Cerebellum (tissue), 4 donors: ENCODE measurements at places on chromosomes 7 and 10. TPM values are rescaled to one million over a fixed set of nuclear protein-coding genes. Genes with fewer than 3 reads are reported as not detected.

HOXA11 gene
- total RNA-seq: not detected

UBE2H gene
- total RNA-seq: 79.8 TPM

GNG11 gene
- total RNA-seq: 5.1 TPM

DNA sequence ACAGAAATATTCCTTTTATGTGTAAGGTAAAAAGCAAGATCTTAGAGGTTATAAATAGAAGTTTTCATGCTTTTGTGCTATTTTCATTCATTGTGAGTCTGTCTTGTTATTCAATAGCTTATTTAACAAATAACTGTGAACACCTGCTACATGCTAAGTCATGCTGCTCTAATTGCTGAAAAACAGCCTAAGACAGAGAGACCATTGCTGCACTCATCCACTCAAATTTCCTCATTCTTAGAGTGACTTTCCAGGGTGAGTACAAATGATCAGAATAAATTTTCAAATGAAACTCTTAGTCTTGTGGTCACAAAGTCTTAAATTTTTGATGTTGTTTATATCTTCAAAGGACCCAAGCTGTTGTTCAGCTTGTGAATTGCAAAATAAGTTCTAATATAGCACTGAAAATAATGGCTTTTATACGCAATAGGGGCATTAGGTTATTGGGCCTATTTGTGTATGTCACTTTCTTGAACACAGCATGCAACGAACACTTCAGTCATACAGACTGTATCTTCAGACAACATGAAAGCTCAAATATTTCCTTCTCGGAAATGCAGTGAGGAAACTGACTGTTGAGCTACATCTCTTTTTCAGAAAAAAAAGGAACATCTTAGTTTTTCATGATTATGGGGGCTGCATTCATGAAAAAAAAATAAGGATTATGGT is 247.9 kb upstream of the PCDH15 start:
- no peak for DNase-seq

DNA sequence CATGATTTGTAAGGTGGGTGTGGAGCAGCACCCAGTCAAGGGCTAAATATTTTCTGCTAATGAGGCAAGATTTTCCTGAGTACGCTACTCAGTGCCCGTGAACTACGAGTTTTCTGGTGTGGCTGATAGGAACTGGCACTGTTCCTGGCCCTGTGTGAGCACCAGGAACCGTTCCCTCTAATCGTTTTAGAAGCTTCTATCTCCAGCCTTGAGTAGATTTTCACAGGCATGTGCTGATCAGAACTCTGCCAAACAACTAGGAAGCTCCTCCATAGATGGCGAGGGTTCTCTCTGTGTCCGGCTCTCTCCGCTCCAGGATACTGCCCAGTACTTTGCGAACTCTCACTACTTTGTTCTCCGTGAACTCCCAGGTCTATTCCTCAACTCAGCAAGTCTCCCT is 17.7 kb downstream of the TRIM4 start:
- no peak for DNase-seq

DNA sequence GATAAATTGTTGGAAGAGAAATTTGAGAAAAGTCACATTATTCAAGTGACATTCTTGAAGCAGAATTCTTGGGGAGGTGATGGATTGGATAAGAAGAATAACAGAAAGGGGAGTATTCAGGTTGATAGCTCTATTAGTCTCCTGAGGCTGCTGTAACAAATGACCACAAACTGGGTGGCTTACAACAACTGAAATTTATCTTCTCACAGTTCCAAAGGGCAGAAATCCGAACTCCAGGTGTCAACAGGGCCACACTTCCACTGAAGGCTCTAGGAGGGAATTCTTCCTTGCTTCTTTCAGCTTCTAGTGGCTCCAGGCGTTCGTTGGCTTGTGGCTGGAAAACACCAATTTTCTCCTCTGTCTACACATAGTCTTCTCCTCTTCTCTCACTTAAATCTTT is 99.8 kb downstream of the TES start:
- no peak for DNase-seq

- DNase-seq: no peak
Observed at GRCh38 chr7:53214463-53214862, 179.0 kb downstream of the POM121L12 start.

GRCh38 chr10:70455213-70455630 is 13.7 kb upstream of the NODAL start:
- DNase-seq: no peak

DNA sequence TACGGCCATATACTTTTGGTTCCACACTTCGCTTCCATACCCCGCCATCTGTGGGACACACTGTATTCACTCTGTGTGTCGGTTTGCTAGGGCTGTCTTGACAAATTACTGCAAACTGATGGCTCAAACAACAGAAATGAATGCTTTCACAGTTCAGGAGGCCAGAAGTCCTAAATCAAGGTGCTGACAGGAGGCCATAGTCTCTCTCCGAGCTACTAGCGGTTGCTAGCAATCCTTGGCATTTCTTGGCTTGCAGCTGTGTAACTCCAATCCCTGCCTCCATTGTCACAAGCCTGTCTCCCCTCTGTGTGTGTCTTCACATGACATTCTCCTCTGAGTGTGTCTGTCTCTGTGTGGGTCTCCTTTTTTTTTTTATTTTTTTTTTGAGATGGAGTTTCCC is 28.9 kb upstream of the BMPR1A start:
- DNase-seq: no peak
